ENCODE measurements at places on chromosomes 5 and 9.

GRCh38 chr9:132201780-132202703 lies 40.2 kb downstream of the NTNG2 start:
- no peak for DNase-seq

- DNase-seq: no peak
Measured at GRCh38 chr9:32554107-32554506, 1.7 kb upstream of the TOPORS start.

- no peak for DNase-seq
Measured at GRCh38 chr9:4855841-4856240, 63.1 kb downstream of the RCL1 start.

GRCh38 chr9:88926781-88927505 lies 64.3 kb upstream of the S1PR3 start:
- DNase-seq: no peak

GRCh38 chr5:65742565-65743231 lies 20.7 kb downstream of the NLN start:
- DNase-seq: no peak

DNA sequence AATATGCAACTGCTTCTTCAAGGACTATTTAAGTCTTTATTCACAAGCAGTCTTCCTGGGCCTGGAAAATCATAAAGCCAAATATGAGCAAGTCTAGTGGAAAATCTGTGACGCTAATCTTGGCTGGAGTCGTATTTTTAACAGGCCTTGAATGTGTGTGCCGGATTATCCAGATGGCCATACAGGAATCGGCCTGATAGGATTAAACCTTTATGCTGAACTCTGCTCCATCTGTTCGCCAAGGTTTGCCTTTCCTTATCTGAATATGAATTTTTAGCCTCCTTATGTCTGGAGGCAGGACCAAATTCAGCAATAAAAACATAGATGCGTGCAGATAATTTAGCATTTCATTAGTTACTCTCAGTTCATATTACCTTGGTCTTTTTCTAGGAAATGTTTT lies 294.5 kb downstream of the EBF1 start:
- DNase-seq: no peak

- DNase-seq: no peak
Measured at GRCh38 chr5:34598177-34598794, 57.8 kb upstream of the RAI14 start.

- peak; percentile 82 for DNase-seq
Measured at GRCh38 chr5:113043491-113043931, 66.9 kb downstream of the DCP2 start.

- DNase-seq: no peak
Measured at GRCh38 chr9:126490871-126491567, 122.7 kb upstream of the LMX1B start.

- no peak for DNase-seq
Measured at GRCh38 chr9:38436708-38437107, 12.5 kb upstream of the IGFBPL1 start.

DNA sequence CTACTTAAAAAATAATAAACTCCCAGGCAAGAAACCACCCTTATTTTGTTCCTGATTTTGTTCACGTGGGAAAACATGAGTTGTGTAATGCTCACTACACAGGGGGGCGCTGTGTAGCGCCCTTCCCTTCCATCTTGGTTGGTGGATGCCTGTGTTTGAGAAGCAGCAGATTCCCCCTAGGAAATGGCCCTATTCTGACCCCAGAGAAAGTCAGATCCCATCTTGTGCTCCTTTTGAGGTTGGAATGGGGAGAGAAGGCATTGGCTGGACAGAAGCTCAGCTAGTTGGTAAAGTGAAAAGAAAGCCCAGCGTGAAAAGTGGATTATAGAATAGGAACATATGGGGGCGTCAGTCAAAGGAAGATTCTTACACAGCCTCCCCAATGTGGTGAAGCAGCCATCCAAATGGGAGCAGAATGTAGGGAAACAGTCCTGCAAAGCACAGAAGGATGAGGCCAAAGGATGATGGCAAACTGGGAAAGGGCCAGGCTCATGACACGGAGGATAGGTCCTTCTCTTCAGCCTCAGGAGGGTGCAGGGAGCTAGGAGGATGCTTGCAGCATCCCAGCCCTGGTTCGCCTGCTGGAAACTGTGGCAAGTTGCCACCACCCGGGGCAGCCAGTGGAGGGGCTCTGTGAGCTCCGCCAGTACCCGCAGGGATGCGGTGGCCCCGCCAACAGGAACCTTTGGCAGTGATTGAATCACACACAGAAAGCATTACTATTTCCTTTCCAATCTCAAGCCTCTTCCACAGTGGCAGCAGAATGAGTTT lies 314.2 kb upstream of the DAP start:
- DNase-seq: no peak

DNA sequence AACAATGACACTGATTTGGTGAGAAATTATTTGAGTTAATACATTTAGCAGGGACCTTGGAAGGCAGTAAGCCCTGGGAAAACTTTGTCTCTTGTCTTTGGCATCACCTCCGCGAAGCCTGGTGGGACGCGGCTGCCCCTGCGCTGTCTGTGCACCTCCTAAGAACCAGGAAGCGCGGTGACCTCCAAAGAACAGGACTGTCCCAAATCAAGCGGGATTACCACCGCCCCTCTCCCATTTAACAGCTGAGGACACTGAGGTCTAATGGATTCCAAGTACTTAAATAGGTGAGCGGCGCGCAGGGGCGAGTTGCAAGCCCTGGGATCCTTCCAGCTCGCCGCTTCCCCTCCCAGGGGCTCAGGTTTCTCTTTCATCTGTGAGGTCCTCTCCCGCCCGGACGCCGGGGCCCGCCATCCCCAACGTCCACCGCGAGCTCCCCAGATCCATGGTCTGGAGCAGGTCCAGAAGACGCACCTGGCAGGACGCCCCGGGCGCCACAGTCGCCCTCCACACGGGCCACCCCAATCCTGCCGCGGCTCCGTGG lies 432 bp downstream of the STARD4 start:
- DNase-seq: peak; percentile 52

DNA sequence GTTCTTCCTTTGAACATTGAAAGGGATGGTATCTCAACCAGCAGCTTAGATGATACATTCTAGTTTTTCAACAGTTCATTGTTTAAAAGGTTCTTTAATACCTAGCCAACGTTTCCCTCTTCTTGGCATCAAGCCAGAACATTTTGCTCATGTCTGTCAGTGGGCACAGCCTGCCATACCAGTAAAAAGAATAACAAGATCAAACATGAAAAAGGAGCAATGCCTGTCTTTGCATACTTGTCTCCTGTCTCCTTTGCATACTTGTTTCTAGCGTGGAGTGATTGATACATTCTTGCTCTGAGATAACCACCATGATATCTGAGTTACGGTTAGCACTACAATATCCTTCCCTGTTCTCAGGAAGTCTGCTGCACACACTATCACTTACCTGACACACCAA lies 248.6 kb upstream of the DAPK1 start:
- DNase-seq: no peak

- DNase-seq: no peak
Measured at GRCh38 chr5:149599375-149599774, 18.1 kb downstream of the ARHGEF37 start.

- DNase-seq: no peak
Measured at GRCh38 chr5:156394642-156395305, 67.8 kb downstream of the SGCD start.

DNA sequence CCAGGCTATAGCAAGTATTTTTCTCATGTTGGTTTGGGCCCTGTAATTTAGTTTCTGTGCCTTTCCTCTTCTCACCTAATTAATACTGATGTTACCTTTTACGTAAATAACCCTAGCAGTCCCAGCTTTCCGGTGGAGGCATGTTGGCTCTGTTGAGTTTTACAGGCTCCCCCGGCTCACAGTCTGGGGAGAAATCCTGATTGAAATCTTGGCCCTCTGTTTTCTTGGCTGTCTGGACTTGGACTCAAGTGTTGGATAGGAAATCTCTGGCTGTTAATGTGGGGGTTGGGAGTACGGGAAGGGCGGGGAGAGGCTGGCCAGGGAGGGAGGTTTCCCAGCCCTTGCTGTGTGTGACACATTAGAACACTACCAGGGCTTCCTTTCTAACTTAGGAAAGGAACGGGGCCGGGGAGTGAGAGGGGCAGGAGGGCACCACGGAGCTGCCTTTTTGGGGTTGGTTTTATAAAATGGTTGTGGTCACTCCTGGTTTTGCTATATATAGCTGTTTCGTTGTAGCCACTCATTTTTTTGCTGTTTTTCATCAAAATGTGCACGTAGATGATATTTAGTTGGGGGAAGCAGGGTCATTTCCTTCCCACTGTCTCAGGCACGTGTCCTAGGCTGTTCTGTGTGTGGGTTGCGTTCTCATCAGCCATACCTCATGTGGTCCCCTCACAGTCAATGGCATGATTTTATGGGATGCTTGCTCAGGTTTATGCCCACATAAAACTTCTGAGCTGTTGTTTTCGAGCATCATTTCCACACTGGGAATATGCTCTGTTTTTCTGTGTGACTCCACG lies 11.0 kb downstream of the TRIO start:
- DNase-seq: peak; percentile 78

GRCh38 chr5:56910210-56910965 lies 992 bp downstream of the SETD9 start:
- peak; percentile 78 for DNase-seq

DNA sequence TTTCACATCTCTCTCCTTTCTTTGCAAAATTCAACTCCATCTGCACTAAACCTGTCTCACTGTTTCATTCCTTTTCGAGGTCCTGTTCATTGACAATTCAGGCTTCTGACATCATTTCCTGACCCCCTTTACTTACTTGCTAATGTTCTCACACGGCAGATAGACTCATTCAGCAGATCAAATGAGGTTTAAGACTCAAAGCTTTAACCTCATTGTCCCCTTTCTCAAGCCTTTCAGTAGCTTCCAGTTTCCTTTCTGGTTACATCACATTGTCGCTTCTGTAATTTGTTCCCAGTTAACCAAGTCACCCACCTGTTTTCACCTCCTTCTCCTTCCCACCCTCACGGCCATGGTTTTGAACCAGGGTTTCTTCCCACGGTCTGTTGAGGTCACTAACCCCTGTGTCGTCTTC lies 143.4 kb upstream of the OTULINL start:
- DNase-seq: no peak

- no peak for DNase-seq
Measured at GRCh38 chr9:134985451-134985850, 67.7 kb upstream of the FCN1 start.

DNA sequence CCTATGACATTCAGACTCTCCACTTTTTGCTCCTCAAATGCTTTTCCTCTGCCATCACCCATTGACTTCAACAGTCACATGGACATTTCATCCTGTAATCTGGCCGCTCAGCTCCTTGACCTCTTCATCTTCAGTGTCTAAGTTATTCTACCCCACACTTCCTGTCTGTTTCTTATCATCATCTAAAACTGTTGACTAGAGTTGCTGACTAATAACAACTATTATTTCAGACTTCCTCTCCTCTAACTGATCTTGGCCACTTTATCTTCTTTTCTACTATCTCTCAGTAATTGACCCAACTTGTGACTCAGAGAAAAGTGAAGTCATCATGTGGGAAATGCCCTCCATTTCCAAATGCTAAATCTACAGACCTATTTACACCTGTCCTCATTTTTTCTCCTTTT lies 254.7 kb upstream of the TRPC7 start:
- no peak for DNase-seq

GRCh38 chr9:100204796-100205195 lies 105.8 kb downstream of the INVS start:
- DNase-seq: no peak

- DNase-seq: no peak
Measured at GRCh38 chr9:108456903-108457302, 398.9 kb downstream of the ACTL7B start.

- DNase-seq: no peak
Measured at GRCh38 chr9:92714787-92715487, 45.0 kb upstream of the IPPK start.

GRCh38 chr9:129311643-129312042 lies 133.6 kb upstream of the IER5L start:
- no peak for DNase-seq

DNA sequence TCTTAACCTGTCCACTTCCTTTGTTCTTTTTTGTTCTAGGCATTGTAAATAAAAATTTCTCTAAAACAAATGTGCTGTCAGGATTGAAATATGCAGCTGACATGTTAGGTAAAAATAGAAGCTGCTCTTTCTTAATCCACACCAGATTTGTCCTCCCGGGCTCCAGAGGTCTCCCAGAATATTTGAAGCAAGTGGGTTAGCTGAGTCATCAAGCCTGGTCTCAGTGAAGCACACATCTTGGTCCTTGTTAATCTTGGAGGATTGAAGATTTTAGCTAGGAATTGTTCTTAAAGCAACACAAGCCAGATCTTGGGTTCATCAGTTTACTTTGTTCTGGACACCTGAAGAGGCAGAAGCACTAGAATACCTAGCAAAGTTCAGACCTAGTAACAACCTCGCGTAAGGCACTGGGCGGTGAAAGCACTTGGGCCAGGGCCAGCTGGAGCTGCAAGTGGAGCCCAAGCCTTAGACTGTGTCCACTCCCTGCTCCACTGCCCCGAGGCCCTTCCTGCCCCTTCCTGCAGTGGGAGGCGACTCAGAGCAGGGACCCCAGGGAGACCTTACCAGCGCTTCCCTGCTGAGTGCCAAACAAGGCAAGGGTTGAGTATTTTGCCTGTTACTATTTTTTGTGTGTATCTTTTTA lies 36.5 kb downstream of the HABP4 start:
- DNase-seq: peak; percentile 88

- no peak for DNase-seq
Measured at GRCh38 chr5:79346420-79346824, 110.5 kb downstream of the JMY start.

GRCh38 chr5:82406205-82406773 lies 128.1 kb upstream of the RPS23 start:
- no peak for DNase-seq

- DNase-seq: no peak
Measured at GRCh38 chr5:102138243-102138653, 157.8 kb downstream of the SLCO4C1 start.

DNA sequence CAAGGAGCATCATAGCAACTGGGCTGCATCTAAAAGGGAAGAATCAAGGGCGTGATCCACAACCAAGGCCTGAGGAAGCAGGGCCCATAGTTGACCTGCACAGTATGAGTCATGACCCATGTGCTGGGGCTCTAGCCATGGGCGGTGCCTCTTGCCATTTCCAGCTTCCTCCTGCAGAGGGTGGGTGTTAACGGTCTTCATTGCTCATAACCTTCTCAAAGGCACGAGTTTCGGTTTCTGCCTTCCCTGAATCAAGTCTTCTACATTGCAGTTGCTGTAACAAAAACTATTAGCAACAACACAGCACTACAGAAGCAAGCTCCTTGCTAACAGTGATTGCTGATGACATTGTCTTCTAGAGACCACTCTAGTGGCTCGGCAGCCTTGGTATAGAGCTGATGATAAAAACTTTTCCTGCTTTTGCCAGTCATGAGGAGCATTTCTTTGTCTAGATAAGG lies 66.9 kb downstream of the CTSL start:
- DNase-seq: peak; percentile 80

- DNase-seq: no peak
Measured at GRCh38 chr9:114143234-114143633, 12.1 kb upstream of the COL27A1 start.

GRCh38 chr9:88786291-88787079 lies 204.8 kb upstream of the S1PR3 start:
- no peak for DNase-seq

- DNase-seq: no peak
Measured at GRCh38 chr5:113569396-113569795, 55.9 kb downstream of the YTHDC2 start.

Measured in Right ventricle myocardium inferior (tissue), 1 donor.